ENCODE measurements at places on chromosomes 3 and 15.

- DNase-seq, result no peak
These were observed 1.1 kb downstream of the RPS27L start for GRCh38 chr15:63156086-63156710.

DNA sequence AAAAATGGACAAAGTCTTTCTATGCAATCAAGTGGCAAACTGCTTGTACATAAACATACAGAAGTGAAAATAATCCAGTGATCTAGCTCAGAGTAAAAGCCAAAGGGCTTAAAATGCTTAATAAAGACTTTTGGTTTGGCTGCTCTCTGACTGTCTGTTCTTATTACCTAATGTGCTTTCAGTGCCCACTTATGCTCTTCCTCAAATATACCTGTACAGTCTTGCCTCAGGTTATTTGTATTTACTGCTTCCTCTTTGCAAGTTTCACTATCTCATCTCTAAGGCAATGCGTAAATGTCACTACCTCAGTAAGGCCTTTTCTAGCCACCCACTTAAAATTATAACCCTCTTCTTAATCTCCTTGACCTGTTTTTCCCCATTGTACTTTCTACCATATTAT lies 171.8 kb downstream of the EPHA6 start:
- no peak for DNase-seq

DNA sequence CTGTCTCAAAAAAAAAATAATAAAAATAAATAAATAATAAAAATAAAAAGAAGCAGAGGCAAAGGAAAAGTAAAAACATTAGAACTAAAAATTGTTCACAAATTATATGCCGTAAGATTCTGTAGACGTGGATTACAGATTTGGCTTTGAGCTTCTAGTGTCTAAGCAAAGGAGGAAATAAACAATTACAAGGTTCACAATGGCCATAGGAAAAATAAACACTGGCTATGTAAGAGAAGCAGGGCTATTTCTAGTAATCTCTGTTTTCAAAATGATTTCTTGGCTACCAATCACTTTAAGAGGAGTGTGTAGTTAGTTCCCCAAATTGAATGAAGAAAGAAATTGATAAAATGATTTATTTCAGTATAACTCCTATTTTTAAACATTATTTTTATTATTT lies 54.5 kb downstream of the TMEM41A start:
- DNase-seq, result no peak

GRCh38 chr3:66486202-66486601 lies 14.6 kb downstream of the LRIG1 start:
- no peak for DNase-seq

DNA sequence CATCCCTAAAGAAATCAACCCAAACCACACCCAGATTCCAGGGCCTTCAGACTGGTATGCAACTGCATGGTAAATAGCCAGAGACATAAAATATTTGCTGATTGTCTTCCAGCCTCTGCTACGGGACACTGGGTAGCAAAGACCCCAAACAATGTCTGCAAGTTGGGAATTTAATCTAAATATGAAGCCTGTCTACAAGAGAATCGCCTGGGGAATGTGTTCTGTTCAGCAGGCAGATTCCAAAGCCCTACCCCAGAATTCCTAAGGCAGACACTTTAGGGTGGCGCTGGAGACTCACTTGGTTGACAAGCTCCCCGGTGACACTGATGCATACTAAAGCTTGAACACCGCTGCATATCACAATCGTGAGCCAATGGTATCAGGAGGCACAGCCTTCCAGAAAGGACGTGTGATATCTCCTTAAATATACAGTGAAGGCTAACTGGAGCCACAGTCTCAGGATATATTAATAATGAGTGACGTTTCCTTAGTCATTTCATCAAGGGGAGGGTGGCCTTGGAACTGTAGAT lies 684.1 kb downstream of the NTRK3 start:
- DNase-seq, result no peak

DNA sequence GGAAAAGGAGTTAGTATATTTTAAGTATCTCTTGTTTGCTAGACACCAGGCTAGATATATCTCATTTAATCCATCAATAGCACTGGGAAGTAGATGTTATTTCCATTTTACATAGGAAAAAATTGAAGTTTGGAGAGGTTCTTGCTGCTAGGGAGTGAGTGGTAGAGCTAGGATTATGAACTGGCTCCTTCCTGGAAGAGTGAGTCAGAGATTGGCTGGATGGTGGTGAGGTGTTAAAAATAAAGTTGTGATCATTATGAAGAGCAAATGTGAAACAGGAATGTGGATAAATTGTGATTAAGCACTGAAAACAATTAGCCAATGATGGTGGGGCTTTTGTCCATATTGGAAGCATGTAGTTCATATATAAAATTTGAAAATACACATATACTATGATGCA lies 234.2 kb downstream of the WNT5A start:
- DNase-seq, result no peak

DNA sequence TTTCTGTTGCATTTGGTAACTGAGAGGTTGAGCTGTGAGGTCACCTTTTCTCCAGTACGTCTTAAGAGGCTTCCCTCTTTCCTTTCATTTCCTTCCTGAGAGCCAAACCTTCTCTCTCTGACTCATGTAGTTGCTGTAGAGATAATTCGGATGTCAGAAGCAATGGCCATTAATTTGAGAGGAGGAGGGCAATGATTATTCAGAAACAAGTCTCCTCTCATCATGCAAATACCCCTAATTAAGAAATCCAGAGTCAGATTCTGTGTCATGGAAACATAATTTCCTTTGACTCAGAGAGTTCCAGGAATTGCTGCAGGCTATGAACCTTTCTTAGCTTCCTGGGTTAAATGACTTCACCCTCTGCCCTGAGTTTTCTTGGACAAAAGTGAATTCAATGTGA lies 59.0 kb upstream of the GSK3B start:
- peak; percentile 66 for DNase-seq

GRCh38 chr3:10615715-10616114 lies 110.3 kb upstream of the ATP2B2 start:
- DNase-seq, result no peak

All from fibroblast of skin of left quadriceps (primary cell).